ENCODE measurements at places on chromosomes 6 and 20.
A peak's percentile ranks its signal among the peaks of the same experiment; 100 is the strongest.

DNA sequence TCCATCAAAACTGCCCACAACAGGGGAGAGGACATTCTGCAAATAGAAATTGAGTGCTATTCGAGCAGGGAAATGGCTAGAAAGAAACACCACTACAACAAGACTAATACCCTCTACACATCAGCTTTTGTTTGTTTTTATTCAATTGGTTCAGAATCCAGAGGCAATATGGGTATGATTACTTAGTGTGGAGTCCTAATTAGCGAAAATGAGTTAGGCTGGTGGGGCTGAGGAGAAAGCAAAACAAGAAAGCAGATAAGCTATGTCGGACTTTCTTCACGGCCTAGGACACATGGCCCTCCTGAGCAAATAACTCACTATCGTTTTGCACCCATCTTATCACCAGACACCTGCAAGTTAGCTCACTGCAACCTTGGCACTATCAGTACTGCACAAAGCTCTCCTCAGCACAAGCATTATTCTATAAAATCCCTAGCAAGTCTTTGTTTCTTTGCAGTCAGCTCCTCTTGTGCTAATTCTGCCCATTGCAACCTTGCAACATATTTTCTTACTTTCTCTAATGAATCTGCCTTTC, 31.3 kb upstream of the SH3BGRL2 start:
- DNase-seq = no peak

DNA sequence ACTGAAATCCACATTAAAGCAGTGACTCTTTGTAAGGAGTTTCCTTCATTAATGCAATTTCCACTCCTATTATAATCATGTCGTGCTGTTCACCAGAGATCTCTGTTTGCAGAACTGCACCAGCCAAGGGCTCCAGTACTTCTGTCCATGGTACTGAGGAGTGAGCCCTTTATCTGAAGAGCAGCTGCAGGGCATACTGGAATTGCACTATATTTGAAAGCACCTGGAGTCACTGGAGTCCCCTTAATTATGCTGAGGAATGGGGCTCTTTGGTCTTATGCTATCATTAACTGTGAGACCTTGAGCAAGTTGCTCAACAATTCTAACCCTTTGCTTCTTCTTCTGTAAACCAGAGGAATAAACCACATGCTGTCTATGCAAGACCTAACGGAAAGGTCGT, 61.7 kb upstream of the NUP153 start:
- no peak for DNase-seq

- DNase-seq = no peak
Observed at GRCh38 chr6:121896363-121896762, 460.9 kb downstream of the GJA1 start.

DNA sequence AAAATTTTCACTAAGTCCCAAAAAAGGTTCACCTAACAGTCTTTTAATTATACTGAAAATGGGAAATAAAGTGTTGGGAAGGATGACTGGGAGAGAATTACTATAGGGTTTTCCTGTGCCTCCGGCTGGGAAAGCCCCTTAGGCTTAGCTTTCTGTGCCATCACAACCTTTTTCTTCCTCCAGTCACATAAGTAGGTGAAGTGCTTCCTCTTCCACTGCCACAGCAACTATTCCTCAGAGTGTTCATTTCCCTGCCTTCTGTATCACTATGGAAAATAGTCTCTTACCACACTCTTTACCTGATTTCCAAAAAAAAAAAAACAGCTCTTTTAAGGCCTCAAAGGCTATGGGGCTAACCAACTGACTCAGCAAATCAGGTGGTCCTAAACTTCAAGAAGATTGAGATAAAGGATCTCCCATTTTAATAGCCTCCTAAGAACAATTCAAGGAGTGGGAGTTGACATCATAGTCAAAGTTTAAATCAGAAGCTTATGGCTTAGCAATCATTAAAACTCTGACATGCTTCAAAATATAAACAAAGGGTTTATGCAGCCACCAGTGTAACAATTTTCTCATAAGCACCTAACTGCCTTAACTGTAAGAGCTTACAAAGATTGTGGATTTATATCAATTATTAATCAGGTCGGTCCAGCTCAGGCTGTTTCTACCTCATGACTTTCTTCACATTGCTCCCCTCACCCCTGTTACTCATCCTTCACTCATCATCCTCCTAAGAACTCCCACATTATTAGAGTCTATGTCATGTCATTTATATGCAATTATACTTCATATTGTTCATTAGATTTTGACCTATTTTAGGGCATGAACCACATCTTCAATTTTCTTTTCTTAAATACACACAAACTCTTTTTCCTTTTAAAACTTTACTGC, 95.3 kb downstream of the RNGTT start:
- DNase-seq = no peak

GRCh38 chr20:17611540-17612286, 41.8 kb downstream of the DSTN start:
- DNase-seq = no peak

- no peak for DNase-seq
Observed at GRCh38 chr20:62660768-62661167, 18.5 kb downstream of the SLCO4A1 start.

GRCh38 chr20:46709459-46710152, at the start of gene SLC2A10:
SLC2A10 (plus strand) TSS chr20:46709649; CDS start chr20:46709737, 88 bp downstream.
- DNase-seq = no peak

GRCh38 chr20:13403453-13403852, 182.4 kb downstream of the ISM1 start:
- DNase-seq = no peak

GRCh38 chr6:73898599-73898998, 202.6 kb downstream of the CD109 start:
- no peak for DNase-seq

- no peak for DNase-seq
Observed at GRCh38 chr20:18831830-18832499, 18.4 kb downstream of the SCP2D1 start.

DNA sequence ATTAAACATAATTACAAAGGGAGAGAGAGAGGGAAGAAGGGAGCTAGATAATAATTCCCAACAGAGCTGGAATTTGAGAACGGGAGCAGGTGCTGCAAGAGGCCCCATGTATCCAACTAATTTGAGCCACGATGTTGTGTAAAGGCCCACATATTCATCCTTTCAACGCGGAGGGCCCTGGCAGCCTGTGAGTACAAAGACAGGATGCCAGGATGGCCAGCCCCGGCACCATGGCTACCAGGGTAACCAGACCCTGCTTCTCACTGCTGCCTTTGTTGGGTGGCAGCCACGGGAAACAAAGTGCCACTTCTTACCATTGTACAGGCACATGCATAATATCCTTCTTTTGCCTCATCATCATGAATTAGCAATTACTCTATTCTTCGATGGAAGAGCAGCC, 492.0 kb upstream of the NRSN1 start:
- DNase-seq = no peak

DNA sequence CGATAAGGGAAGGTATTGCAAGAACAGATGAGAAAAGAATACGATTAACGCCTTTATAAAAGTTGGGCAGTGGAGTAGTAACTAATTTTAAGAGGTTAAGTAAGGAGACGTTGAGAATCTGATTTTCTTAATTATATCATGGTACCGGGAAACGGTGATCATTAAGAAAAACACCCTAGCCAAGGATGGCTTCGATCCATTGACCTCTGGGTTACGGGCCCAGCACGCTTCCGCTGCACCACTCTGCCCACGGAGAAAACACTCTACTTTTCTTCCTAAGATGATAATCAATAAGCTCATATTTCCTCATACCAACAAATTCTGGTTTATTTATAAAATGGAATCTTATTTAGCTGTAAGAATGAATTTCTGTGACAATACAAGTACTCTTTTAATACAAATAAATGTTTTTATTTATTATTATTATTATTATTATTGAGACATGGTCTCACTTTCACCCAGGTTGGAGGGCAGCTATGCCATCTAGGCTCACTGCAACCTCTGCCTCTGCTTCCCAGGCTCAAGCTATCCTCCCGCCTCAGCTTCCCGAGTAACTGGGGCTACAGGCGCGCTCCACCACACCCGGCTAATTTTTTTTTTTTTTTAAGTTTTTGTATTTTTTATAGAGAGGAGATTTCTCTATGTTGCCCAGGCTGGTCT, 8.3 kb downstream of the POM121L2 start:
- no peak for DNase-seq

DNA sequence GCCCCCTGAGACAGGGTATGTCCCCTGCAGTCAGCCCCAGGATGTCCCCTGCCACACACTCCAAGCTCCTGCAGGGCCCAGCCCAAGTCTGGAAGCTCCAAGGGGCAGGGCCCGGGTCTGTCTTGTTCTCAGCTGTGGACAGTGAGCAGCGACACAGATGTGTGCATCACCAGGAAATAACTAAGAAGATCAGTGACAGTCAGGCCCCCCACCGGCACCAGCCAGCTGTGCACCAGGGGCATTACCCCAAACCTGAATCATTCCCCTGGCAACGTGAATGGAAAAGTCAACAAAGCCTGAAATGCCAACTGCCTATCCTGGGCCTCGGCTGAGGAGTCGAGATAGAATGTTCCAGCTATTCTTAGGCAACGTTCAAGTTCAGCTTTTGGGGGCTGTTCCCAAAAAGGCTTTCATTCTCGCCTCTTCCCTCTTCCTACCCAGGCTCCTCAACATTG, 105.0 kb downstream of the PREX1 start:
- DNase-seq = no peak

GRCh38 chr20:57071283-57071731, 195.1 kb downstream of the BMP7 start:
- no peak for DNase-seq

DNA sequence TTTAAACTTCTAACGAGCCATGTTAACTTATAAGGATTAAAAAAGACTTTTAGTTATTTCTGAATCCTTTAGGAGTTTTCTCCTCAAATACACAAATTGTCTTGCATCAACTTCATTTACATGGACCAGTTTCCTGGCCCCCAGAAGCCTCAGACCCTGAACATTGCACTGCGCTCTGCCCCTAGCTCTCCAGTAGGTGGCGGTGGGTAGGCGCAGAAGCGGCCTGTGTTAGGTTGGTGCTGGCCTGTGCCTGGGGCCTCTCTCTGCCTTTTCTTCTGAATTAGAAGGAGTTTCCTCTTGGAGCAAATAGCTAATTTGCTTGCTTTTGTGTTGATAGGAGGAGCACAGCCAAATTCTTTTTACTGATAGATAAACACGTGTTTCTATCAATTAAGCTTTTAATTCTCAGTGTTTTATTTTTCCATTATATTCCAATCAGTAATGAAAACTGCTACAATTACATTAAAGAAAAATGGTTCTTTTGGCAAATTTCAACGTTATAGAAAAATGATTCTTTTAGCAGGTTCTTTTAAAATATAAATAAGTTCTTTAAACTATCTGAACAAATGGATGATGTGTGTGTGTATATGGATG, 44.4 kb downstream of the DTD1 start:
- DNase-seq = peak; percentile 20

Data from stimulated activated CD8-positive, alpha-beta memory T cell treated with anti-CD3 and anti-CD28 coated beads, Interleukin-7, amount 100 ng/mL, for 24 hours (primary cell).